Fibroblast of mammary gland (primary cell): ENCODE measurements at places on chromosomes 16 and 17.
A peak's percentile ranks its signal among the peaks of the same experiment; 100 is the strongest.

GRCh38 chr17:47278561-47278960 is 24.9 kb downstream of the ITGB3 start:
- no peak for DNase-seq

- no peak for DNase-seq
These were observed 1.6 kb upstream of the DECR2 start for GRCh38 chr16:400061-400591.

- no peak for DNase-seq
These were observed 18.3 kb downstream of the GDE1 start for GRCh38 chr16:19503461-19504075.

- DNase-seq, result no peak
These were observed 18.2 kb downstream of the RBFOX1 start for GRCh38 chr16:7350806-7351205.

GRCh38 chr17:77153472-77153871 is 12.7 kb downstream of the SEC14L1 start:
- peak; percentile 40 for DNase-seq

DNA sequence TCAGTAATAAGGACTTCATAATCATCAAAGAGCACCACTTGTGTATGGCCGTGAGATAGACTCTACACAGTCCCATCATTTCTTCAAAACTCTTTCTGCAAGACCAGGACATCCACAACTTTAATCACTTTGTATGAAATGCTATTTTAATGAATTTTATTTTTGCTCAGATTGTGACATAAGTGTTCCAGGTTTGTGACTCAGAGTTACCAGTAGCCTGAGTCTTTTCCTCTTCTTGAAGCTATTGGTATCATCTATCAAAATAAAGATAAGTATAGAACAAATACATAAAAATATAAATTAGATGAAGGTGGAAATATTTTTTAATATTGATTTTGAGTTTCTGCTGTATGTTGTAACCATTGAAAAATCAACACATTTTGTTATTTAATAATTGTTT is 16.6 kb upstream of the VWA3A start:
- DNase-seq, result peak; percentile 40

GRCh38 chr17:19857640-19858039 is 10.1 kb downstream of the ULK2 start:
- DNase-seq, result no peak

DNA sequence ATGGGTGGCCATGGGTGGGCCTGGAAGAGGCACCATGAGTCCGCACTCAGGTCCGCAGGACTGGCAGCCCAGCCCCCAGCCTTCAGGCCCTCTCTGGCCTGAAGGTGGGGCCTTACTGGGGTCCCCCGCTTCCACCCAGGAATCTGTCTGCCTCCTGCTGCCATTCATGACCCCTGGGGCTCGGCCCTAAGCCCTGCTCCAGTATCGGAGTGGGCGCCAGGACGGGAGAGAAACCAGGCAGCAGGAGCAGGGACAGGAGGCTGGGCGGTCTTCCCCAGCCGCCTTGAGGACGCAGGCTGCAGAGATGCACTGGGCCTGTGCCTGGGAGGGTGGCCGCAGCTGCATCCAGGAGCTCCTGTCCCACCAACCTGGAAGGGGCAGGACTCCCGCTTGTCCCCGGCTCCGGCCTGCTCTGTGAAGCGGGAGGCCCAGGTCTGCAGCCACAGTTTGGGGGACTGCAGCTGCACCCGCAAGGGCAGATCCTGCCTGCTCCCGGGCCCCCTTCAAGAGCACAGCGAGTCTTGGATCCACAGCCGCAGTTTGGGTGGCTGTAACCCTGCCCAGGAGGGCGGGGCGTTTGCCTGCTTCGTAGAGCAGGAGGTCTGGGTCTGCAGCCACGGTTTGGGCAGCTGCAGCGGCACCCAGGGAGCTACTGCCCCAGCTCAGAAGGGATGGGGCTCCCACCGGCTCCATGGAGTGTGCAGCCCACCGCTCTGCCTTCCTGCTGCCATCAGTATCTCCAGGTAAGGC is 81.8 kb upstream of the DNAJA2 start:
- DNase-seq, result no peak

DNA sequence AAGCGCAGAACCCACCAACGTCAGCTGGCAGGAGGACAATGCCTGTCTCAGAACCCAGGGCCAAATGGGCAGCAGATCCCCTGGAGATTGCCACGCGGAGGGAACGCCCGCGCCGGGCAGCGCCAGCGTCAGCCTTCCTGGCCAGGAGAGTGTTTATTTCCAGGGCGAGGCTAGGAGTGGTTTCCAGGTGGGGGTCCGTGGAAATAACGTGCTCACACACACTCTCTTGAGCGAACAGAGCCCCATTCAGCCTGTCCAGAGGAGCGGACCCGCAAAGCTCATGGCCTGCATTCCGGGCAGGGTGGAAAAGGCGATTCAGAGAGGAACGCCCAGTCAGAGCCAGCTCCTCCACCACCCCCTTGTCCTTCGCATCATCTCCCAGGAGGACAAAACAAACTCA is 40.3 kb downstream of the SDK2 start:
- DNase-seq, result no peak

DNA sequence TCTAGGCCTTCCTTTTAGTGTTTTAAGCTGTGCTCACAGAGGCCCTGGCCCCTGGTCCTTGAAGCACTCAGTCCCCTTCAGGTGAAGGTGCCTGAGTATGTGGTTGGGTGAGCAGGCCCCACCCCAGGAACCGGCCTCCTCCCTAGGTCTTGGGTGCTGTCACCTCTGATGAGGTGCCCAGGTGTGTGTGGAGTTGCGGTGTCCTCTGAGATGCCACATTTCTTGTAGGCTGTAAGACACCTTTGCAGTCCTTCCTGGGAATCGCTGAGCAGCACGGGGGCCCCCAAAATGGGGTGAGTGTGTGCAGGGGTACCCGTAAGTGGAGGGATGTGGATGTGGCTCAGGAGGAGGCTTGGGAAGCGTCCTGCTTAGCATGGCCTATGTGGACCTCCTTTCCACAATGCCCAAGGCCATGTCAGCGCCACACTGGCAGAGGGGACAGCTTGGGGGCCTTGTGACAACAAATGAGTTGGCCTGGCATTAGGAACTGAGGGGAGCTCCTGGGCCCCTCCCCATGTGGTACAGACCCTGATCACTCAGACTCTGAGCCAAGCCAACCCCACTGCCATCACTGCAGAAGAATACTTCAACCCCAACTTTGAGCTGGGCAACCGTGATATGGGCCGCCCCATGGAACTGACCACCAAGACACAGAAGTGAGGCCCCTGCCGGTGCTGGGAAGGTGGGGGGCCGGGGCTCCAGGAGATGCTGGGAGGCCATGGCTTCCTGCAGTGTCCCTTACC is 11.2 kb downstream of the CORO6 start:
- DNase-seq, result no peak
